Kidney glomerular epithelial cell (primary cell): ENCODE measurements at places on chromosomes 1 and 21.

DNA sequence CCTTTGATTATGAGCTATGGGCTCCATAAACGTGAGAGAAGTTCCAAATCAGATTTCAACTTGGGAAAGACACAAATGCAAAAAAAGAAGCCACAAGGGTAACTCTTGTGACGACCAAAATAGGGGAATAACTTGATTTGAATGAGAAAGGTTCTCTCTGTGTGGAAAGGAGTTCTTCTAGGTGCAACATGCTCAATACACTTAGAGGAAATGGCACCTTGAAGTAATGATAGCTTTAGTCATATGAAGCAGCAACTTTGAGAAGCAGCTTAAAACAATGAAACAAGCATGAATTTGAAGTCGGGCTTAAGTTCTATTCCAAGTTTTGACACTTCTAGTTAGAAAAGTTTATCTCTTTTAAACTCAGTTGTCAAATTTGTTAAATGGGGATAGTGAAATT is 21.8 kb upstream of the RGS1 start:
- DNase-seq: no peak

DNA sequence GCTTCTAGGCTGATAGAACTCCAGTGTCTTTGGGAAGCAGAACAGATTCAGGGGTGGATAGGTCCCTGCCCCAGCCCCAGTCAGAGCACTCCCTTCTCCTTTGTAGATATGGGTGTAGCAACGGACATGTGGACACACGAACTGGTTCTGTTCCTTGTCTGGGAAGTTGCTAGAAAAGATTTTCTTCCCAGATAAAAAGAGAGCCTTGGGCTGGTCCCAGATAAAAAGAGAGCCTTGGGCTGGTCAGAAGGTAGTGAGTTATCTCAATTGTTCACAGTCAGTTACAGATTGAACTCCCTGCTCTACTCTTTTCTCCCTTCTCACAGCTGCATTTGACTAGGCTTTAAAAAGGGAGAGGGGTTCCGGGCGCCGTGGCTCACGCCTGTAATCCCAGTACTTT is 7.4 kb upstream of the EFNA1 start:
- no peak for DNase-seq

DNA sequence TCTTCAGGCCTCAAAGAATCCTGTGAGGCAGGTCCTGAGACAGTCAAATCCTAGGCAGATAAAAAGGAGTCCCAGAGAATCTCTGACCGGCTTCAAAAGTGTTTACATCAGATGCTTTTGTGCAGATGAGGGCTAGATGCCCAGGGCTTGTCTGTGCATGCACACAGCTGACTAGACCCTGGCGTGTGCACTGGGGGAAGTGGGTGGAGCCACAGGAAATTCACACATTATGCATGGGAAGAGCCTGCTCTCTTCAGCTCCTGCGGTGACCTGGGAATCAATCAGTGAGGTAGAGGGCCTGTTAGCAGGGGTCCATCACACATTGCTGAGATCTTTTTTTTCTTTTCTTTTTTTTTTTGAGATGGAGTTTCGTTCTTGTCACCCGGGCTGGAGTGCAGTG is 36.6 kb upstream of the NHLH2 start:
- DNase-seq: no peak

DNA sequence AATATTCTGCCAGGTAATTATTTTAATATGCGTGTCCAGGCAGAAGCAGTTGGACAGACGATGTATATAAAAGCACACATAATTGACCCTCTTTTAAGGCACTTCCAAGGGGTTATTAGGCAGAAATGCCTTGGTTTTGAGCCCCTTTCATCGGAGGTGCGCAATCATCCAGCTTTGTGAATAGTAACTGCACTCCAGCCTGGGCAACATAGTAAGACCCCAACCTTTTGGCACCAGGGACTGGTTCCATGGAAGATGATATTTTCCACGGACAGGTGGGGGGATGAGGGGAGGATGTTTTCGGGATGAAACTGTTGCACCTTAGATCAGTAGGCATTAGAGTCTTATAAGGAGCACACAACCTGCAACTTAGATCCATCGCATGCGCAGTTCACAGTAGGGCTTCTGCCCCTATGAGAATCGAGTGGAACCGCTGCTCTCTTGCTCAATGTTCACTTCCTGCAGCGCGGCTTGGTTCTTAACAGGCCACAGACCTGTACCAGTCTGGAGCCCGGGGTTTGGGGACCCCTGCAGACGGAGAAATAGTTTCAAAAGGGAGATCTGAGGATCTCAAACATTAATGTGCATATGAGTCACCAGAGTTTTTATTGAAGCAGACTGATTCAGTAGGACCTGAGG is 1.8 kb upstream of the MCOLN2 start:
- DNase-seq: no peak

DNA sequence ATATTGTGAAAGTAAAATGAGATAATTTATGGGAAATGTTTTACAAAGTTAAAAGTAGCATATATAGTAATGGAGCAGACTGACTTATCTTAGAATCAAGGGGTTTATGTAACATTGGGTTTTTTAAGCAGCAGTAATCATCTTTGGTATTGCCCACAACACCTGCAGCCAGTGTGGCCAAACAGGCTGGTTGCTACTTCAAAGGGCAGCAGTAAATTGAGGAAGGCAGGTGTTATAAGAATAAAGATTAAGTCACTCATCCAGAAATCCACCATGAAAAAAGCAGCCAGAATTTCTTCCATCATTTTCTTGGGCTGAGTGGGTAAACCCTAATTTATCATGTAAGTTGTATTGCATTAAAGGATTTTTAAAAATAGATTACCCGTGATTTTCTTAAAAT is 16.7 kb downstream of the DYNLT5 start:
- DNase-seq: no peak

DNA sequence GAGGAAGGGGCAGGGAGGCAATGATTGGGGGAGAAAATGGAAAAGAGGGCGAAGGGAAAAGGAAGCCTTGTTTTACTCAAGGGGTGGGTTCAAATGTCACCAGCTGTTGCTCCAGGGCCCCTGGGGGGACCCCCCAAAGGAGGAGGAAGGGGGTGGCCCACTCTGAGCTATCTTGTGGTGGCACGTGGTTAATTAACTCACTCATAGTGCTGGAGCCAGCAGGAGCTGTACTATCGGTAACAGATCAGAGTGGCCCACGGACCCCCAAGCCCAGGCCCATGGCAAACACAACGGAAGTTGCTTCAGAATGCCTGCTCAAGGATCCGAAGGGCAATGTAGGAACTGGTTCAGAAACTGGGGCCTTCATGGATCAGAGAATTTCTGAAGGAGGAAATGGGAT is 7.2 kb downstream of the TFF2 start:
- DNase-seq: no peak
